MG63 (cell line): ENCODE measurements at places on chromosomes 5 and 9. TPM values are rescaled to one million over a fixed set of nuclear protein-coding genes. Genes with fewer than 3 reads are reported as not detected.

DNA sequence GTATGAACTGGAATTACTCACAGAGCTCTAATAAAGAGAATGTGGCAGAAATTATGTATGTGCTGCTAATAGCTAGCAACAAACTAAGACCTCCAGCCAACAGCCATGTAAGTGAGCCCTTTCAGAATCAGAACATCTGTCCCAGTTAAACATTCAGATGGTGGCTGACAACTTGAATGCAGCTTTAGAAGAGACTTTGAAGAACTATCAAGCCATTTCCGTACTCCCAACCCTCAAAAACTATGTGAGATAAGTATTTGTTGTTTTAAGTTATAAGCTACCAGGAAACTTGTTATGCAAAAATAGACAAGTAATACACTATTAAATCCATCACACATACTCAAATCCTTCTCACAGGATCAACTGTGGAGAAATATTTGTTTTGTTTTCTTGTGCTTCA is 205.2 kb upstream of the EDIL3 start:
- DNase-seq: no peak

The LCN1 gene
- not detected in 2 replicates for total RNA-seq

- no peak for DNase-seq
Observed at GRCh38 chr9:22383718-22384117, 62.9 kb upstream of the DMRTA1 start.

The PCSK5 gene
- 0.13 TPM in 1 of 2 replicates, not detected in the other for total RNA-seq

The BTNL8 gene
- not detected in 2 replicates for total RNA-seq

The TMEM167A gene
- total RNA-seq: 137 and 147 TPM in 2 replicates

The MYORG gene
- 0.23 TPM in 1 of 2 replicates, not detected in the other for total RNA-seq

GRCh38 chr5:129903466-129904101 is 681 bp upstream of the CHSY3 start:
- DNase-seq: no peak

The CAMK2A gene
- 0.56 TPM in 1 of 2 replicates, not detected in the other for total RNA-seq

DNA sequence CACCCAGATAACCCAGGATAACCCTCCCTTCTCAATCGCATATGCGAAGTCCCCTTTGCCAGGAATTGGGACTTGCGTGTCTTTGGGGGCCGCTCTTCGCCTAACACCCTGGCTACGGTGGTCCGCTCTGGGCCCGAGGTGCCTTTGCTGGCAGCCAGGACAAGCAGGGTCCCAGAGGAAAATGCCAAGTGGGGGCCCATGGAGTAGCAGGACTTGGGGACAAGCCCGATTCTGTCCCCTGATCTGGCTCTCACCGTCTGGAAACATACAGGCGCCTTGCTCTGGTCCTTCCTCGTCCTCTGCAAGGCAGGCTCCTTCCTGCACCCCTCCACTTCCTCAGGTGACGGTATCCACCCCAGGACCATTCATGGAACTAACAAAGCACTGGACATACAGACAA is 78.1 kb upstream of the UNC5A start:
- no peak for DNase-seq

The LAMC3 gene
- 0.66 and 2.4 TPM in 2 replicates for total RNA-seq

GRCh38 chr9:87686520-87687090 is 39.3 kb upstream of the CTSL start:
- no peak for DNase-seq

The EQTN gene
- total RNA-seq: not detected in 2 replicates

- DNase-seq: no peak
Observed at GRCh38 chr5:112870966-112871365, 9.9 kb downstream of the SRP19 start.

The WNK2 gene
- 0.17 and 1.1 TPM in 2 replicates for total RNA-seq

The NR5A1 gene
- total RNA-seq: not detected in 2 replicates

- no peak for DNase-seq
Observed at GRCh38 chr5:178236679-178237078, 4.1 kb upstream of the PHYKPL start.

GRCh38 chr5:32499261-32499660 is 54.7 kb upstream of the ZFR start:
- DNase-seq: no peak
